ENCODE measurements at places on chromosomes 3 and 15.

GRCh38 chr3:14177580-14178246 lies 688 bp downstream of the XPC start:
- no peak for DNase-seq

DNA sequence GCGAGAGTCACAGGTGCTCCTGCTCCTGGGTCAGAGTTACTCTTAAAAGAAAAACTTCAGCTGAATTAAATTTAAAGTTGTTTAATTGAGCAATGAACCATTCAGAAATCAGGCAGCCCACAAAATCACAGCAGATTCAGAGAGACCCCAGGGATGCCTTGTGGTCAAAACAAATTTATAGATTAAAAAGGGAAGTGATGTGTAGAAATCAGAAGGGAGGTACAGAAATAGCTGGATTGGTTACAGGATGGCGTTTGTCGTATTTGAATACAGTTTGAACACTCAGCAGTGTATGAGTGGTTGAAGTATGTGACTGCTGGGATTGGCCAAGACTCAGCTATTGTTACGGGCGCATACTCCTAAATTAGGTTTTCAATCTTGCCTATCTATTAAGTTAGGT lies 58.6 kb downstream of the UACA start:
- no peak for DNase-seq

DNA sequence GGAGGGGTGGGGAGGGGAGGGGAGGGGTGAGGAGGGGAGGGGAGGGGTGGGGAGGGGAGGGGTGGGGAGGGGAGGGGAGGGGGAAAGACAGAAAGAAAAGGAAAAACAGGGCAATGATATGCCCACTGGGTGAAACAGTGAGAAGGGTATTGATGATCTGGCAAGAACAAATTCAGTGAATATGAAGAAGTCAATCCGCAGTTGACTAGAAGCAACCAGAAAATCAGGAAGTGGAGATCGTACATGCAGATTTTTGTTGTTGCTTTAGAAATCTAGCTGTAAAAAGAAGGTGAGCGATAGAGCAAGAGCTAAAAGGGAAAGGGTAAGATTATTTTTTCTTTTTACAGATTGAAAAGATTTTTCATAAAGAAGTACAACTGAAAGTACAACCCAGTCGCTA lies 47.6 kb upstream of the ARF4 start:
- no peak for DNase-seq

DNA sequence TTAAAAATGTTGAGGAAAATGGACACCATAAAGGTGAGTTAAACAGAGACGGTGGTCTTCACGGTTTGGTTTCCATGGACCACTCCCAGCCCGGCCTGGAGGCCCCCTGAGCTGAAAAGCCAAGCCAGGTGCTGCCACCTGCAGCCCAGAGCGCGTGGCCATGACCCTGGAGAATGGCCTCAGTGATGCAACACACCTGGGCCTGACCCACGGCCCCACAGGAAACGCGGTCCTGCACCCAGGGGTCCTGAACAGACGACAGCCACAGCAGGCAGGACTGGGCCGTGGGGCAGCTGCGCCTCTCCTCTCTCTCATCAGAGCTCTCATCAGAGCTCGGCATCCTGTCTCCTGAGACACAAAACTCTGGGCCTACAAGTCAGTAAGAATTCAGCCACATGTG lies 64.1 kb downstream of the NIPA2 start:
- DNase-seq, result no peak

GRCh38 chr15:79526376-79526775 lies 94.2 kb downstream of the MINAR1 start:
- no peak for DNase-seq

GRCh38 chr3:141393735-141394076 lies 25.4 kb downstream of the ZBTB38 start:
- no peak for DNase-seq
